ENCODE measurements at places on chromosomes 5 and 9. TPM values are rescaled to one million over a fixed set of nuclear protein-coding genes. Genes with fewer than 3 reads are reported as not detected.
A peak's percentile ranks its signal among the peaks of the same experiment; 100 is the strongest.

DNA sequence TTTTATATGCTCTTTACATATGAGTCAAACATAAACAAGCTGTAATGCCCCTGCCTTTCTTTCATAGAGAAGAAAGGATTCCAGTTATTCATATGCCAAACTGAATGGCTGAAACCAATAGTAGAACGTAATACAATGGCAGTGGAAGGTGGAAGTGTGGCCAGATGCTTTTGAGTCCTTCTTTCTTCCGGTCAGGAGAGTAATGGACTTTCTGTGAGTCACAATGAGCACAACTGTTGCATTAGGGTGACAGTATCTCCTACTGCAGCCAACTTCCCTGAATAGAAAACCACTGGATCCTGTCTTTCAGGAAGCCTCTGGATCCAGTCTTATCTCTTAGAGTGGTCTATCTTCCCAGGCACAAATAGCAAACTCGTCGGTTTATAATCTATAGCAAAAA is 855.2 kb downstream of the MAT2B start:
- peak; percentile 41 for DNase-seq

DNA sequence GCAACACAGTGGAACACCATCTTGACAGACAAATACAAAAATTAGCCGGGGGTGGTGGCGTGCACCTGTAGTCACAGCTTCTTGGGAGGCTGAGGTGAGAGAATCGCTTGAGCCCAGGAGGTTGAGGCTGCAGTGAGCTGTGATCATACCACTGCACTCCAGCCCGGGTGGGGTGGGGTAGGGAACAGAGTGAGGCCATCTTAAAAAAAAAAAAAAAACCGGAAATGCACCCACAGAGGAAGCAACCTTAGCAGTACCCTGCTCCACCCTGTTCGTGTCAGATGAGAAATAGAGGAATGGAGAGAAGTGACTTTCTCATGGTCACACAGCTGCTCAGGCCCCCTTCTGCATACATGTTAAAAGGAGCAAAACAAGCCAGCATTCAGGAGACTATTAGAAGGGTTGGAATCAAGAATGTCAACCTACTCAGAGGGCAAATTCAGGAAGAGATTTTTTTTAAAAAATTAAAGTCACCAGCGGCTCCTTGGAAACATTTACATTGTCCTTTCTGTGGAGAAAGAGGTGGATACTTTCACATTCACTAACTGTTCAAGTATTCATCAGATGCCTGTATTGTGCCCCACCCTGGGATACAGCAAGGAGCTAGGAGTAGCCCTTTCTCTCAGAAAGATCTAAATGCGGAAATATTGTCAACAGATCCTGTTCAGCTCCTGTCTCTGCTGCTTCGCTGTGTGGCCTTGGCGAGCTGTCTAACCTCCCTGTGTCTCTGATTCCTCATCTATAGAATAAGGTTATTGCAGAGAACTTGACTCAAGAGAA is 41.0 kb downstream of the CYFIP2 start:
- DNase-seq, result no peak

DNA sequence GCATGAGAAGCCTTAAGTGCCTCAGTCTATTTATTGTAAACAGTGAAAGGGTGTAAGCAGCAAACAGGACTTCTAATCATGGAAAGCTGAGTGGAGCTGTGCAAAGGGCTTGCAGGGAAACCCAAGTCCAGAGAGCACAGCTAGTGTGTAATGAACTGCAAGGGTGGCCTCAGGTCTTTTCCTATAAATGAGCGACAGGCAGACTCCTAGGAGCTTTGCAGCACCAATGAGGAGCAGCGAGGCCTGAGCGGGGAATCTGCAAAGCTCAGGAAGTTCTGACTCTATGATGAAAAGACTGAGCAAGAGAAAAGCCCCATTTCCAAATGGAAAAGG is 250.1 kb upstream of the MAP3K1 start:
- DNase-seq, result no peak

GRCh38 chr9:6758498-6759184 is 868 bp downstream of the KDM4C start:
- peak; percentile 28 for DNase-seq

DNA sequence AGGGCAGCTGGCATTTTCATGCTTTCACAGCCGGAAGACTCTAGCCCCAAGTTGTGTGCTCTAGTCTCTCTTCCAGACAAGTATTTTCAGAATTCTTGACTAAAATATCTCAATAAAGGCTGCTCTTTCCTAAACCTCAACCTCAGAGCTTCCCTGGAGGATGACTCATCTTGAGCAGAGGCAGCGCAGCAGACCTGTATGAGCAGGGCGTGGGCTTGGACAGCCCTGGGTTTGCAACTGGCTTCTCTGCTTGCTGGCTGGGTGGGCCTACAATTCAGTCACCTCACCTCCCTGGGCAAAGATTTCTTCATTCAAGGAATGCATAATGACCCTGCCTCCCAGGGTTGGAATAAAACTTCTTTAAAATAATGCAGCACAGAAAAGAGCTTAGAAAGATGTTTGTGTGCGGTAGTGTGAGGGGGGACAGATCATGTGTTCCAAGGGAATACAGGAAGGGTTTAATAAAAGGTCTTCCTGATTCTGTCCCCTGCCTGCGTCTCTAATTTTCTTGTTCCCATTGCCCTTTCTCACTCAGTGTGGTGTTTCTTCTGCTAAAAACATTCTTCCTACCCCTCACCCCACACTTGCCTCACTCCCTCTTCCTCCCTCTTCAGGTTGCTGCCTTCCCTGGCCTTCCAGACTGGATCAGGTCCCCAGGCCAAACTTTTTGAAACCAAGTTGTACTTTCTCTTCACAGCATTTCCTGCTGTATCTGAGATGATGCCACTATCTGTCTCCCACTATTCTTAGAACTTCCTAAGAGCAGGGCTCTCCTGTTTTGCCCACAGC is 39.4 kb upstream of the MAP1B start:
- DNase-seq, result no peak

GRCh38 chr9:137034709-137035506 is 3.0 kb upstream of the FUT7 start:
- peak; percentile 84 for DNase-seq

GRCh38 chr5:27963050-27963783 is 924.8 kb upstream of the CDH9 start:
- DNase-seq, result no peak

GRCh38 chr5:116475338-116475737 is 99.3 kb downstream of the SEMA6A start:
- no peak for DNase-seq

- no peak for DNase-seq
These were observed 116.5 kb downstream of the TRPM6 start for GRCh38 chr9:74771262-74771585.

DNA sequence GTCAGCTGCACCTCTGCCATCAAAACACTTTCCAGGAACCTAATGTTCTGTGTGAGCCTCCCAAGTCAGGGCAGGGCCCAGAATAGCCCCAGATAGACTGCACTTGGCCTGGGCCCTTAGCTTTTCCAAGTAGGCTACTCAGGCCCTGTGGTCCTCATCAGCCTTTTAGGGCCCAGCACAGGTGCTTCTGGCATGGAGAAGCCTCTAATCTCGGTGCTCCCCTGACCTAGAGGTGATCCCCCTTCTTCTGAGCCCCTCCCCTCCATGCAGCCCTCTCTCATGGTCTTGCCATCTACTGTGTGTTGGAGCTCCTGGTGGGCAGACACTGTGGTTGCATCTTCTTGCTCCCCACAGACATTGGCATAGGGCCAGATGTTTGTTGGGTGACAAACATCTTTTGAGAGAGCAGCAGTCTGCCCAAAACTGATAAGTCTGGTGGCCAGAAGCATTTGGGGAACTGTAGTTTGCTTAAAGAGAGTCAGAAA is 28.1 kb downstream of the FRMPD1 start:
- DNase-seq, result peak; percentile 5

DNA sequence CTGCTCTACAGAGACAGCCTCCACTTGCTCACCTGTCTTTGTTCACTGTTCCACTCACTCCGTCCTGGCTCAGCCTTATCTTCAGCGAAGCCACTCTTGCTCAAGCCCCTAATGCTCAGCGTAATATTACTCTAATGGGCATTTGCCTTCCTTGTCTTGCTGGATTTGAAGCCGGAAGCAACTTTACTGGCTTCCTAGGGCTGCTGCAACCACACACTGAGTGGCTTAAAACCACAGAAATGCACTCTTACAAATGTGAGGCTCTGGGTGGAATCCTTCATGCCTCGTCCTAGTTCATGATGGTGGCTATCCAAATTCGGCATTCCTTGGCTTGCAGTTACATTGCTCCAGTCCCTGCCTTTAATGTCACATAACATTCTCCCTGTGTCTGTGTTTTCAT is 85.5 kb upstream of the MARCHF11 start:
- DNase-seq, result no peak

DNA sequence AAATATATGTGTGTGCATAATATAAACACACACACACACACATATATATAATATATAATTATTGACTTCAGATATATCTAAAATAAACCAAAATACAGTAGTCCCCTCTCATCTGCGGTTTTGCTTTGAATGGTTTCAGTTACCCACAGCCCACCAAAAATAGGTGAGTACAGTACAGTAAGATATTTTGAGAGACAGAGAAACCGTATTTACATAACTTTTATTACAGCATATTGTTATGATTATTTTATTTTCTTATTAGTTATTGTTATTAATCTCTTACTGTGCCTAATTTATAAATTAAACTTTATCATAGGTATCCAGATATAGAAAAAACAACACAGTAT is 564.2 kb downstream of the ACTL7B start:
- no peak for DNase-seq

GRCh38 chr9:108582726-108583125 is 273.1 kb downstream of the ACTL7B start:
- DNase-seq, result no peak

DNA sequence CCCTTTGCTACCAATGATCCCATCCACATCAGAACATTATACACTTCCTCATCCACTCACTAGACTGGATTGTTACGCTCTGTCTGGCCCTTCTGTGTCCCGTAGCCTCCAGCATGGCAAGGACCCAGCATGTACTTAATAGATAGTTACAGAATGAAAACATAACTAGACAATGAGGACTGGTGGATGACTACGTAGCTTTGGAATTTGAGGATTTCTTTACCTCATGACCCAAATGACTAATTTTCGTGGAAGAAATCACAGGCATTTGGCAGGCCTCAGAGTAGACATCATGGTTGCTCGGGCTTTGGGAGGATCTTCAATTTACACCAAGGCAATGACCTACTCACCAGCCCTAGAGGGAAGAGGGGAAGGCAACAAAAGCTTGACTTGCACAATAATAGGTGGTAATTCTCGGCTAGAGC is 299.8 kb downstream of the TLE1 start:
- DNase-seq, result no peak

DNA sequence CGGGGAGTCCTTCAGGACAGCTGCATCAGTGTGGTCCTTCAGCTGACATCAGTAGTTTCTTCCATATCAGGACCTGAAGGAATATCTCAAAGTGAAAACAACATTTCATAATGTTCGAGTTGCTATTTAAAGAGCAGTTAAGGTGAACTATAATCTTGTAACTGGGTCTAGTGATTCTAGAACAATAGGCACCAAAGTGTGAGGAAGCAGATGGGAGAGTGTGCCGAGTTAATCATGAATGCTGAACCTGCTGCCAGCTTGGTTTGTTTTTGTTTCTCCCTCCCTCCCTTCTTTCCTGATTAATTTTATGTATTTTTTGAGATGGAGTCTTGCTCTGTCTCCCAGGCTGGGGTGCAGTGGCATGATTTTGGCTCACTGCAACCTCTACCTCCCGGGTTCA is 3.6 kb upstream of the PTGR1 start:
- no peak for DNase-seq

DNA sequence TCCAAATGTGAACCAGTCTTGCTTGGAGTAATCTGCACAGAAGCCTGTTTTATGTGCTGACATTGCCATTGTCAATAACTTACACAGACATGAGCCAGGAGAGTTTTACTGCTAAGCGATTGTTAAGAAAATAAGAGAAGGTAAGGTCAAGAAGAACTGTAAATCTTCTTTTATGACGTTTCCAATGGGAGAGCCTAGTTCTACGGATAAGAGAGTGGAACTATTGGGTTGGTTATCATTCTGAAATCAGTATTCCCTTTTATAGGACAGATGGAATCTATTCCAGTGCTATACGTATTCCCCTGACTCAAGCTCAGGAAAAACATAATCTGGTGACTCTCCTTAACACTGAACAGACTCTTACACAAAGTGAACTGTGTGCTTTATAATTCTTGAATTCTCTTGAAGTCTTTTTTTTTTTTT is 137.9 kb upstream of the OTULINL start:
- DNase-seq, result peak; percentile 88

DNA sequence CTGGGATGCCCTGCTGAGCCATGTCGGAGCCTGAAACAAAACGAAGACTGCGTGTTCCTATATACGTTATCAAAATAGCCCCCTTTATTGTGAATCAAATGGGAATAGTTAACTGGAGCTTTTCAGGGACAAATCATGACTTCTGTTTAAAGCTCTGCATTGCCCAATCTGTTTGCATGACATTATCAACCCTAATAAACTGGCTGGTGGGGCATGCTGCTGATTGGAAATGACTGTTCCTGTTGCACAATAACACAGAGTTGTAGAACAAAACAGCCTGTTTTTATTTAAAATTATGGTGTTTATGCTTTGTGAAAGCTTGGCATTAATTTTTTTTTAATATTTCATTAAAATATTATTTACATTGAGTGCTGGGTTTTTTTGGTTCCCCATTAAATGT is 215.5 kb downstream of the TMEM167A start:
- DNase-seq, result no peak

DNA sequence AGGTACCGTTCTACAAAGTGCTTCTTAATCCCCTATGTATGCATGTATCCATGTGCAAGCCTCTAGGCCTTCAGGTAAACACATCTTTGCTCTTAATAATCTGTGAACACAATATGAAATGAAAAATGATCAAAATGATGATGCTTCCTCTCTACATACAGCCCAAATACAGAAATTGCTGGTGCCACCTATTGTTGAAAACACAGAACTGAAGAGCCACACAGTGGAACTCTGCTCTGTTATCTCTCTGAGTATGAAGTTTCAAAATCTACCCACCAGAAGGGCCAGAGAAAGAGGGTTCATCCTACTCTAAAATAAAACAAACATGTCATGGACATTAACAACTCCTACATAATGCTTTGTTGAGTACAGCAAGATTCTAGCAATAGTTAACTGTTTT is 71.3 kb downstream of the GLIS3 start:
- DNase-seq, result peak; percentile 27

DNA sequence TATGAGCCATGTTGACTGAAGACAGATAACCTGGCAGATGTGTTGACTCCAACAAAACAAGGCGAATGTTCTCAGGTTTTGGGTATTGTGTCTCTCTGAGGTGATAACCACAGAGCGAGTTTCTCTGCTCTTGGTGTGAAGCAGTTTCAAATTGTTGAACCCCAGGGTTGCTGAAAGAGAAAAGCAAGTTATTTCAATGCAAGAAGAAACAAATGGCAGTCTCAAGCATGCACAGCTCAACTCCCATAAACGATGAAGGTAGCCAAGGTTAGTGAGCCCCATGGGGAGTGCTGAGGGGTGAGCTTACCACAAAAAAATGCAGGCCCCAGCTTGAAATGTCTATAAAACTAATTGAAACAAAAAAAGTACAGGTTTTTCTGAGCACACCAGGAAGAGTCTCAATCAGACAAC is 220.8 kb upstream of the DAPK1 start:
- no peak for DNase-seq

GRCh38 chr5:122019919-122020590 is 58.0 kb downstream of the LOX start:
- no peak for DNase-seq

Gene SPINK13
- 0.50 TPM for total RNA-seq

Gene LCN9
- total RNA-seq, result not detected

Gene RNF180
- 5.5 TPM for total RNA-seq

Gene SH2D3C
- 0.11 TPM for total RNA-seq

Gene IFNA2
- not detected for total RNA-seq

Gene ZBTB26
- total RNA-seq, result 5.0 TPM

Gene PRPF4
- total RNA-seq, result 44.7 TPM

Gene OR1L6
- total RNA-seq, result not detected

Gene IFNK
- not detected for total RNA-seq

Gene GPR150
- not detected for total RNA-seq

Gene HRH2
- 0.55 TPM for total RNA-seq
